PC-9 (cell line): ENCODE measurements at places on chromosomes 7 and 10.

GRCh38 chr10:101305320-101306241 is 48.4 kb upstream of the BTRC start:
- DNase-seq = no peak

- DNase-seq = peak; percentile 74
Measured at GRCh38 chr10:86535132-86535882, 13.7 kb upstream of the WAPL start.

GRCh38 chr10:71358277-71358676 is 38.4 kb upstream of the CDH23 start:
- DNase-seq = no peak

- DNase-seq = no peak
Measured at GRCh38 chr7:100974021-100974420, 4.7 kb downstream of the MUC12 start.

- DNase-seq = no peak
Measured at GRCh38 chr7:100169147-100169850, 882 bp upstream of the GAL3ST4 start.

DNA sequence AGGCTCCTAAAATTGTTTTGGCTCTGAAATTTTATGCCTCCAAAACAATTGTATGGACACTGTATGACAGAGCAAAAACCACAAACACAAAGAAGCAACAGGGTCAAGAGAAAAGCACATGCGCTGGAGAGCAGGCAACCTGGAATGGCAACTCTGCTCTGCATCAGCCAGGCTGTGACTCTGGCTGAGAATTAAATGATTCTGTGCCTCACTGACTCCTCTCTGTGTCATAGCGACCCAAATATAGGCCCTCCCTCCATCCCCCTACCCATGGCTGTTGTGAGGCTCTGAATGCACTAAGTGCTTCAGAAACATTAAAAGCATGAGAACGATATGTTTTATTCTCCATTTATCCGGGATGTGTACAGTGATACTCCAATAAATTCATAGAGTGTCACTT is 24.9 kb upstream of the NEBL start:
- DNase-seq = no peak

GRCh38 chr10:8050556-8051108 is 3.9 kb upstream of the GATA3 start:
- peak; percentile 52 for DNase-seq

DNA sequence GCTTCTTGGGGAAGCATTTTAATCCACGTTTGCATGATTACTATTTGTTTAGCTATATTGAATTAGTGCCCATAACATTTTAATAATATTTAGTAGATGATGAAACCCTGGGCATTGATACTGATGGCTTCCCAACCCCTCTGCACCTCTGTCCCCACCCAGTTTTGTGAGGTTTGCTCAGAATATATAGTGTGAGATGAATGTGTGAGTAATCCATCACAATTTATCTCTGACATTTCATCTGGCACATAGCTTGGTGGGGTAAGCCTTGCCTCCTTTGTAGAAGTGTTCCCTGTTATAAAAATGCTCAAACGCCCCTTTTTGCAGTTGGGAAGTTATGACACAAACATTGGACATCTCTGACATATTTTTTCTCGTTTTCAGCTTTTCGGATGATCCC is 104.2 kb downstream of the WNT2 start:
- DNase-seq = no peak

DNA sequence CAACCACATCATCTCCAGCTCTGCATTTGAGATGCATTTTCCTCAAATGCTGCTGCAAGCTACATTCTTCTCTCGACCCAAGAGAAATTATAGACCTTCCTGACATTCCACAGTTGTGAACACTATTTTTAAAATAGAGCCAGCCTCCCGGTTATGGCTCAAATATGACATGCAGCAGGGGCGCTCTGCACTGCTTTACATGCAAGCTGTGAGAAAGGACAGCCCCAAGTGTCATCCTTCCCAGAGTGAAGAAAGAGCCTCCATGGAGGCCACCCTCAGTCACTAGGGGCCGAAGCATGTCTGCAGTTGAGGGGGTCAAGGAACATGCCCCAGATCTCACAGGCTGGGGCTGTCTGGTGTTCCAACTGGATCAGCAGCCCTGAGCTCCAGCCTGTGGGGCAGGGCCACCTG is 63.9 kb upstream of the CHST15 start:
- no peak for DNase-seq

DNA sequence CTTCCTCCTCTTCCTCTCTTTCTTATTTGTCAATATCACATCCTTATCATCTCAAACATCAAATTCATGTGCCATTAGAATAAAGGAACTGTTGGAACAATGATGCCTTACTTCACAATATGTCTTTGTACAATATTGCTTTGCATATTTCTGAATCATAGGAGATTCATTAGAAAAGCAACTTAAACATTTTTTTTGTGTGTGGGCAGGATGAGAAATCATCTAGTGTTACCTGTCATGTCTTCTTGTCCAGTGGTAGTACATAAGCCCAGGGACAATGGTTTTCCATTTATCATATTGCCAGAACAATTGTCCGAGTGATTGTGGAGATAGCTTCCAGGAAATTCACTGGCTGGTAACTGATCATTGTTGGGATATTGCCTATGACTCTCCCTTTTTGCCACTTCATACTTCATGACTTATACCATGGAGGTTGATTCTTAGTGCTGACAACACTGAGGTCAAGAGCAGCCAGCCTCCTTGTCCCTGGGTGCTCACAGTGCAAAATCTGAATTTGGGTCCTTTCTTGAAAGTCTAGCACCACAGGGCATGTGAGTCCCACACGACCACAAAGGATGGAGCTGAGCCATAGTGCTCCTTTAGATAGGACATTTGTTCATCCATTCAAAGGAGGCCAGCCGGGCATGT is 215.0 kb downstream of the MDFIC start:
- DNase-seq = no peak

DNA sequence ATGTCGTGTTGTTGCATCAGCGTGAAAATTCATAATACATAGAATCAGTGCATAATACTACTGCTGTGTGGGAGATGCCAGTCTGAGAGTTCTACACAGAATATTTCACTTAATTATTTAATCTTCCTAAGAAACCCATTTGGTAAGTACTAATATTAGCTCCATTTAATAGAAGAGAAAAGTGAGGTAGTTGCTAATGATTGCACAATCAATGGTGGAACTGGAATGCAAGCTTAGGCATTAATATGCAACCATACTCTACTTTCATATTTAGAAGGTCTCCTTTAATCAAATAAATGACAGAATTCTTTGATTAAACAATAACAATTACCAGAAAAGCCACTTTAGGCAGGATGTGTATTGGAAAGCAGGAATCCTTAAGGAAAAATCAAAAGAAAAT is 660.7 kb upstream of the PHF14 start:
- no peak for DNase-seq

DNA sequence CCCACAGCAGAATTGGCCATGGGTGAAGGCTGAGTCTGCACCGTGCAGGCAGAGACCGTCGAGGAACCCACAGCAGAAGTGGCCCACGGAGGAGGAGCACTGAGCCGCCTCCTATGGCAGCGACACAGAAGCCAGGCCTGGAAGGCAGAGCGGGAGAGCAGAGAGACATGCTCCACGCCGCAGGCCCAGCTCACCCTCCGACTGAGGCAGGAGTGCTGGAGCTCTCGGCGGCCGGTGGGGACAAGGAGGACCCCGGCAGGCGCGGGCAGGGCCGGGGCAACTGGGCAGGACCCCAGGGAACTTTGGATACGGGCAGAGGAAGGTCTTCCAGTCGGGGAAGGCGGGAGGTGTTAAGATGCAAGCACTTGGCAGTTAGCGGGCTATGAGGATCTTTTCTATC is 420.4 kb downstream of the DNAJB6 start:
- DNase-seq = no peak

DNA sequence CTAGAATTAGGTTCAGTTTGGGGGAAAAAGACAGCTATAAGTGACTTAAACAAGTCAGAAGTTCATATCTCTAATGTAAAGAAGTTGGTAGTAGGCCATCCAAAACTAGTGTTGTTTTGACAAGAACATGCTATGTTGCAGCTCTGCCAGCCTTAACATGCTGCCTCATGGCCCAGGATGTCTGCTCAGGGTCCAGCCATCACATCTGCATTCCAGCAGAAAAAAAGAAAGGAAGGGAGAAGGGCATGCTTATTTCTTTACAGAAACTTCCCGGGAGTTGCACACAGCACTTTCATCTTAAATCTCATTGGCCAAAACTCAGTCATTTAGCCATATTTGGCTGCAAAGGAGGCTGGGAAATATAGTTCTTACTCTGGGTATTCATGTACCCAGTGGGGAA is 400.4 kb upstream of the PODXL start:
- DNase-seq = no peak

- no peak for DNase-seq
Measured at GRCh38 chr7:4633012-4633411, 49.1 kb upstream of the FOXK1 start.

GRCh38 chr7:30907527-30908267 is 4.0 kb upstream of the AQP1 start:
- DNase-seq = no peak

DNA sequence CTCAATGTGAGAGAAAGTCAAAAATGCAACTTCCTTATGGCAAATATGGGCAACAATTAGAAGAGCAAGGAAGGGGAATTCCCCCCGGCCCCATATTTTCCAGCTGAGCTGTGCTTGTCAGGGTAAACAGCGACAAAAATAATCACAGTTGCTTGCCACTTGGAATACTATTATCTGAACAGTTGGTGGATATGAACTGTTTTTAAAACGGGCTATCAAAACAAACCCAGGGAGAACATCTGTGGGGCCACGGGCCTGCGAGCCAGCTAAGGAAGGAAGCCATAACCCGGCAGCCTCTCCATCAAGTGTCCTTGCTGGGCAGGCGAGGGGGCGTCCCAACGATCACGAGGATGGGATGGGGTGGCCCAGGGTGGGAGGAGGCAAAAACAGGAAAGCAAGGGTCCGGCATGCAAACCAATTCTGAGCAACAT is 228.4 kb downstream of the ARHGAP12 start:
- no peak for DNase-seq

DNA sequence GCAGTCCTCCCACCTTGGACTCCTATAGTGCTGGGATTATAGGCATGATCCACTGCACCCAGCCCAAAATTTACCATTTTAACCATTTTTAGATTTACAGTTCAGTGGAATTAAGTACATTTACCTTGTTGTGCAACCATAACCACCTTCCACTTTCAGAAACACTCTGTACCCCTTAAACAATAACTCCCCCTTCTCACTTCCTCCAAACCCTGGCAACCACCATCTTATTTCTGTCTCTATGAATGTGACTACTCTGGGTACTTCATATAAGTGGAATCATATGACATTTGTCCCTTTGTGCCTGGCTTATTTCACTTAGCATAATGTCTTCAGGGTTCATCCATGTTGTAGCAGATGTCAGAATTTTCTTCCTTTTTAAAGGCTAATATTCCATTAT is 33.6 kb downstream of the SUFU start:
- DNase-seq = no peak

DNA sequence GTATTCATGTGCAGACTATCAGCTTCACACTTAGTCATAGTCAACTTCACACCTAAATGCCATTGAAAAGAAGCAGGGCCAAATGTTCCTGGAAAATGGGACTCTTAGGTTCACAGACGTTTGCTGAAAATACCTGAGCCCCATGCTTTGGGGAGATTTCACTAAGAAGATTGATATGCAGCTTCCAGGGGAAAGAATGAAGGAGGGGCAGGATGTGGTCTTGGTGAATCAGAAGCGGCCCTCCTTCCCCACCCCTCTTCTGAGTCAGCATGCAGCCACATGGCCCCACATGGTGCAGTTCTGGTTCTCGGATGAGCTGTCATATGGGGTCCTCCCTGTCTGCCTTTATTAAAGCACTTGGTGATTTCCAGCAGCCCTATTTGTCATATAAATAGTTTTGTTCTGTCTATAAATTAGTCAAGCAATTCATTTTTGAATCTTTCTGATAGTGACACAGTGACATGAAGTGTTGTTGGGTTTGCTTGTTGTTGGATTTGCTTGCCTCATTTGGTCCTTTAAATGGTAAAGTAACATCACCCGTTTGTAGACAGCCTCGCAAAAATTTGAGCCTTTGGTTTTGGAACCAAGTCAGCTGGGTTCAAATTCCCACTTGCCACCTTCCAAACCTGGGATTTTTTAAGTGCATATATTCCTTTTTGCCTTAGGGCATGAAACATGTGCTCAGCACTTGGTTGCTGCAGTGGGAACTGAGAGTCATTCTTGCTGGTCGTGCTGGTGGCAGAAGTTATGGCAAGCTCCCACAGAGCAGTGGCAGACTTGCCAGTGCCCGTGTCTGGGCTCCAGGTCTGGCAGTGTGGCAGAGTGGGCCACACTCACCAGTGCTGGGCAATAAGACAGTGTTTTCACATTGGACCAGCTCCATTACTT is 68.1 kb upstream of the CDK6 start:
- DNase-seq = peak; percentile 88

DNA sequence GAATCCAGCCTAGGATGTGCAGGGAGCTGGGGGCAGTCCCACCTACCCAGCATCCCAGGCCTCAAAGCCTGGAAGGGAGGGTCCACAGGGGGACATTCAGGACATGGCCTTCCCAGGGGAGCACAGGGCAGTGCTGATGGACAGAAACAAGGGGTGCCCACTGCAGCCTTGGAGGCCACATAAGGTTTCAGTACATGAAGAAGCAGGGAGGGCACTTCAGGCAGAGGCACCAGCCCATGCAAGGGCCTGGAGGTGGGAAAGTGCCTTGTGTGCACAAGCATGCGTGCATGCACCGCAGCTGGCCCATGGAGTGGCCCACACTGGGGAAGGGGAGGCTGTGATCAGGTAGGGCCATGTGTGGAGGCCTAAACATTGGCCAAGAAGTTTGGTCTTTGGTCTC is 9.1 kb downstream of the C10orf105 start:
- no peak for DNase-seq

GRCh38 chr7:33701927-33702326 is 203.4 kb upstream of the BMPER start:
- DNase-seq = no peak

- no peak for DNase-seq
Measured at GRCh38 chr10:29691564-29692072, 56.8 kb upstream of the SVIL start.

- DNase-seq = no peak
Measured at GRCh38 chr7:32298408-32299132, 191.6 kb downstream of the LSM5 start.

GRCh38 chr10:121081306-121081705 is 230.1 kb downstream of the WDR11 start:
- no peak for DNase-seq

DNA sequence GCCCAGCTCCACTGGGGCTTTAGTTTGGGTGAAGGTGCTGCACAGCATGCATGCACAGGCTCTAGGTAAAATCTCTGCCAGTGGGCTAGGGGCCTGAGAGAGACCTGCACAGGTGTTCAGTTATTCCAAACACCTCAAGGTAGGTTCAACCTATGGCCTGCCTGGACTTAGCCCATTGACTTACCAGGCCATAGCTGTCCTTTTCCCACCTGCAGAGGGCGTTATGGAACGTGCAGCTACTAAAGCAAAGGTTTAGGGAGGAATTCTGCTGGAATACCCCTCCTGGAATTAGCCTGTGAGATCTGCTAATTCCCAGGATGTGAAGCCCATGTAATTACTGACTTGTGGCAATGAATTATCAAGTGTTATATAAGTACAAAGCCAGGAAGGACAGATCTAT is 3.6 kb downstream of the VWC2 start:
- DNase-seq = no peak

GRCh38 chr10:6275022-6275997 is 72.6 kb downstream of the PFKFB3 start:
- peak; percentile 97 for DNase-seq

GRCh38 chr7:30330134-30331111 is 46.0 kb downstream of the ZNRF2 start:
- no peak for DNase-seq
